Eye (tissue), 1 donor: ENCODE measurements at places on chromosomes 16 and 17.

DNA sequence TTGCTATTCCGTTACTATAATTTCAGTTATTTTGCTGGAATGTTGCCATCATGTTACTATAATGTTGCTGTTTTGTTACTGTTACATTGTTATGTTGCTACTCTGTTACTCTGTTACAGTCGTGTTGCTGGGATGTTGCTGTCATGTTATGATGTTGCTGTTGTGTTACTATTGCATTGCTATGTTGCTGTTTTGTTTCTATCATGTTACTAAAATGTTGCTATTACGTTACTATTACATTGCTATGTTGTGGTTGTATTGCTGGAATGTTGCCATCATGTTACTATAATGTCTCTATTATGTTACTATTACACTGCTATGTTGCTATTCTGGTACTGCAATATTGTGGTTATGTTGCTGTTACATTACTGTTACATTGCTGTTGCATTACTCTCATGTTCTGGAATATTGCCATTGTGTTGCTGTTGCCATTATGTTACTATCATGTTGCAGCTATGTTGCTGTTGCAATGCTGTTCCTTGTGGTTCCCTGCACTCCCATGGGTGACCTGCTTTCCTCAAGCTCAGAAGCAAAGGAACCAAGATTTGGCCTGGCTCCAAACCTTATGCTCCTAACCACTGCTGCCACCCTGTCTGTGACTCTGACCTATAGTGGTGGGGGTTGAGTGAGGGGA lies 64.4 kb downstream of the ABCC6 start:
- DNase-seq, result no peak

GRCh38 chr17:75721463-75722011 lies 278 bp downstream of the ITGB4 start:
- no peak for DNase-seq

DNA sequence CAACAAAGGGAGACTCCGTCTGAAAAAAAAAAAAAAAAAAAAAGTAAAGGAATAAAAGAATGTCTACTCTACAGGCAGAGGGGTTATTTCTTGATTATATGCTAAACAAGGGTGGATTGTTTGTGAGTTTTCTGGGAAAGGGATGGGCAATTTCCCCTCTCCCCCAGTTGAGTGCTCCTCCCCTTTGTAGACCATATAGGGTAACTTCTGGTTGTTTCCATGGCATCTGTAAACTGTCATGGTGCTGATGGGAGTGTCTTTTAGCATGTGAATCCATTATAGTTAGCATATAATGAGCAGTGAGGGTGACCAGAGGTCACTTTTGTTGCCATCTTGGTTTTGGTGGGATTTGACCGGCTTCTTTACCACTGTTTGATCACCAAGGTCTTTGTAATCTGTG lies 4.2 kb upstream of the NME1 start:
- no peak for DNase-seq

DNA sequence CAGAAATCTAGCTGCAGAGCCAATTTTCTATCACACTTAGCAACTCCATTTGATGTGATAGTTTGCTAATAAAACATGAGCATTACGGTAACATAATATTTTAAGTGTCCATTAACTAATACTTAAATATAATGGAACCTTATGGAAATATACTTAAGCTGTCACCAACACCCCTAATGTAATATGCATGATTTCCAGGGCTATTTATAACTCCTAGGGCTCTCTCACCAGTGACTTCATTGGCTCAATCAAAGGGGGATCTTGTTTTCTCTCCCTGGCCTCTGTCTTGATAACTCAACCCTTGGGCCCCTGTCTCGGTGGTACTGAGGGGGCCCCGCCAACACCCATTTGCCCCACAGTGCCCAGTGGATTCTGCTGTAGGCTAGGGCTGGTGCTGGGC lies 170.4 kb downstream of the SALL1 start:
- no peak for DNase-seq

DNA sequence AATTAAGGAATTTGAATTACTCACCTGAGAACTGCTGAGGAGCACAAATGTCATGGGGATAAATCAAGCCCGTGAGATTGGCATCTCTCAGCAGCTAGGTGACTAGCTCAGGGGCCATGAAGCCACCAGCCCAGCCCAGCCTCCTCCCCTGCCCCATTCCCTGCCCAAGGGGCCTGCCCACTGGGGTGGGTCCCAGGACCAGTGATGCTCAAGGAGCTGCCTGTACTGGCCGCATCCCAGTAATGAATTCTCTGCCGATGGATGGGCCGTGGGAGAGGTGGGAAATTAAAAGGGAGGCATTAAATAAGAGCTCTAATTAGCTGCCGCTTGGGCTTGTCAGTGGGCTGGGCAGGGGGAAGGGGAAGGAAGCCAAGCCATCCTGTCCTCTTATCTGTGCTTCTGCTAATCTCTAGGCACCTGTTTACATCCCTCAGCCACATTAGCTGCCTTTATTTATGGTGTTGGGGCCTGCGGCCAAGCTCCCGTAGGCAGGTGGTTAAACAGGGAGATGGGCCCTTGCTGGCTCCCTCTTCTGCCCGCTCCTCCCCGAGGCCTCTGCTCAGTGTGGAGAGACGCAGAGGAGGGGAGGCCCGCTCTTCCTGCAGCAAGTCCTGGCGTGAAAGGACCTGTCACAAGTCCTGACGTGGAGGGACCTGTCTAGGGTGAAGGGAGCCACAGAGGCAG lies 48.8 kb downstream of the PIPOX start:
- no peak for DNase-seq

GRCh38 chr16:17448640-17449638 lies 21.8 kb downstream of the XYLT1 start:
- DNase-seq, result no peak

GRCh38 chr16:11698271-11698689 lies 30.0 kb downstream of the SNN start:
- DNase-seq, result no peak

GRCh38 chr16:15946257-15947044 lies 3.0 kb upstream of the ABCC1 start:
- DNase-seq, result no peak

DNA sequence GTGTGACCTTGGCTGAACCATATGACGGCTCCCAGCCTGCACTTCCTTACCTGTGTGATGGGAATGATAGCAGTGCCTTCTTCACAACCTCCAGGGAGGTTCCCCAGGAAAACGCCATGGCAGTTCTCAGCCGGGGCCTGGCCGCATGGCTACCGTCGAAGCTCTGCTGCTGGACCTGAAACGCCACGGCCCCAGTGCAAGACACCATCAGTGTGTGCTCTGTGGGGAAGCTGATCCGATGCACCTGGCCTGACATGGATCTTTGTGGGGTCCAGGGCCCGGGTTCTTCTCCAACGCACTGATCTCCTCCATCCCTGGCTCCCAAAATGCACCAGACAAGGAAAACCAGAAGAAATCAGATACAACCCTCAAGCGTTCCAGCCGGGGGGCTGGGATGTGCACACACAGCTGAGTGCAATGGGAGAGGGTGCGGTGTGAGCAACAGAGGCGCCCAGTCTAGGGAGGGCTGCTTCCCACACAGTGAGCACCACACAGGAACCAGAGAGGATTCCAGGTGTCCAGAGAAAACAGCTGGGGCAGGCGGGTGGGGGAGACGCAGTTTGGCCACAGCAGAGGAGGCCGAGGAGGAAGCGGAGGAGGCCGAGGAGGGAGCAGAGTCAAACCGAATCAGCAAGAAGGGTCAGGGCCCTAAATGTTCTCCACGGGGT lies 54.3 kb upstream of the ZNF469 start:
- no peak for DNase-seq

- peak; percentile 69 for DNase-seq
These were observed 759 bp downstream of the ALKBH5 start for GRCh38 chr17:18184143-18185031.

- no peak for DNase-seq
These were observed 12.4 kb downstream of the TMEM94 start for GRCh38 chr17:75468779-75469373.

GRCh38 chr17:9805769-9806168 lies 14.4 kb upstream of the DHRS7C start:
- DNase-seq, result no peak

DNA sequence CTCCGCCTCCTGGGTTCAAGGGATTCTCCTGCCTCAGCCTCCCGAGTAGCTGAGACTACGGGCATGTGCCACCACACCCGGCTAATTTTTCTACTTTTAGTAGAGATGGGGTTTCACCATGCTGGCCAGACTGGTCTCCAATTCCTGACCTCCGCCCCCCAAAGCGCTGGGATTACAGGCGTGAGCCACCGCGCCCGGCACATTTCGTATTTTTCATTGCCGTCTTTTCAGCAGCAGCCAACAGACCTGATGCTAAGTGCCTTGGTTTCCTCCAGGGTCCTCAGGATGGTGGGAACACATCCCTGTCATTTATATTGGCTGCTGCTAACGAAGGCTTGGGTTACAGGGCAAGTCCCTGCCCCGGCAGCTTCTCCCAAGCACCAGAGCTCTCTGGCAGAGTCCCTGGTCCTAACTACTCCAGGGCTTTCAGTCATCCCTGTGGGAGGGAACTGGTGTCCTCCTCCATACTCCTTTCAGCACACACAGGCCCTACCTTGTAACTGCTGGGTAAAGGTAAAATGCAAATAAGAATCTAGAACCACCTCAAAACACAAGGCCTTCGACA lies 1.5 kb upstream of the RNF157 start:
- no peak for DNase-seq

DNA sequence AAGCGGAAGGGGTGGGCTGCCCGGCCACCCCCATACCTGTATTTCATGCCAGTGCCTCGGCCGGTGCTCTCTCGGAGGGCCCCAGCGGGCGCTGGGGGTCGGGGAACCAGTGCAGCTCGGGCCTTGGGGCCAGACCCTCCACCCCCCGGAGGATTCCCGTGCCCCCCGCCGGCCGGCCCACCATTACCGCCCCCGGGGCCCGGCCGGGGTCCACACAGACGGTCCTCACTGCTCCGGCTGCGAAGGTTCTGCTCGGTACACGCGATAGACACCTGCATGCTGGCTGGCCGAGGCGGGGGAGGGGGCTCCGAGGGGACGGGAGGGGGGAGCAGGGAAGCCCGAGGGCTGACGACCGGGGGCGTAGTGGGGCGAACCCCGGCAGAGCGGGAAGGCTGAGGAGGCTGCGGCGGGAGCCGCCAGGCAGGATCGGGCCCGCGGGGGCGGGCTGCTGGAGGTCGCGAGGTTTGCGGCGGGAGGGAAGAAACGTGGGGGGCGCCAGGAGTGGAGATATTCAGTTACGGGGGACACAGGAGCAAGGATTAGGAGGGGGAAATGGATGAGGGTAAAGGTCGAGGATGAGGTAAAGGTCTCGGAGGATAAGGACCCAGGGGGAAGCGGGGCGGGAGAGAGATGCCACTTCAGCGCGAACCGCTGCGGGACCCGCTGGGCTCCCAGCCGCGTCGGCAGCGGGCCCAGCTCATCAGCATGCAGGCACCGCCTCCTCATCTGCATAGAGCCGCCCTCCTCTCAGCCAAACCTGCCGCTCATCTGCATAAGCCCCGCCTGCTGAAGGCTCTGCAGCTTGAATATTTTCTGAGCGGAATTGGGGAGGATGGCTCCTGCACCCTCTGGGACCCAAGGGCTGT lies at the start of gene KCNAB3:
Gene KCNAB3, minus strand, starts transcription at position 699 of the 866 bp plus-strand sequence. Its CDS starts 421 bp downstream, at position 278.
- DNase-seq, result peak; percentile 90

- DNase-seq, result no peak
These were observed 13.2 kb downstream of the UTP4 start for GRCh38 chr16:69145658-69146057.

DNA sequence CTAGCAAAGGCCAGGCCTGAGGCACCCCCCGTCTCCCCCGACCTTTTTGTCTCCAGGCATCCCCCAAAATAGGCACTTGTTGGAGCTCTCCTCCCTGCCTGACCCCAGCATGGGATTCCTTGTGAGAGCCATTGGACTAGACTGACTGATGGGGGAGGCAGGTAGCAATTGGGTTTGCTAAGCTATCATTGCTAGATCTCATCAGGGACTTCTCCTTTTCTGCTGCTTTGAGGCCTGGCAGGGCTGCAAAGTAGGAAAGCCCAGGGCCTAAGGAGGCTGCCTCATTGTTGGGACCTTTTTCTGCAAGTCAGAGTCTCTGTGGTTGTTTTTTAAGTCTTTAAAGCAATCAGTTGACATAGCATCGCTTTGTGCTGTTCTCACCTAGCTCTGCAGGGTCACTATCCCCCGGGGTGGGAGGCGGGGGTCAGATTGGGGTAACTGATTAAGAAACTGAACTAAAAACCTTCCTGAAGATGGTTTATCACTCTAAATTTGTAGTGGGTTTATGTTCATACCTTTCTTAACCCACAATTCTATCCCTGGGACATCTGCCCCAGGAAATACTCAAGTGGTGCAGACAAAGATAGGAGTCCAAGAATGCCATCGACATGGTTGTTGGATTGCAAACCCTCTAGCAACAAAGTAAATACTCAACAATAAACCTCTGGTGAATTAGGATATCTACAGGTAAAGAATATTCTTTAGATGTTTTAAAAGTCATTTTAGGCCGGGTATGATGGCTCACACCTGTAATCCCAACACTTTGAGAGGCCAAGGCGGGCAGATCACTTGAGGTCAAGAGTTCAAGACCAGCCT lies 28.0 kb downstream of the LLGL2 start:
- DNase-seq, result no peak

- DNase-seq, result peak; percentile 91
These were observed 1.0 kb upstream of the AIPL1 start for GRCh38 chr17:6435968-6436367.

GRCh38 chr17:60094754-60095153 lies 16.0 kb upstream of the HEATR6 start:
- no peak for DNase-seq

GRCh38 chr16:19130852-19131824 lies 17.4 kb downstream of the ITPRIPL2 start:
- no peak for DNase-seq

DNA sequence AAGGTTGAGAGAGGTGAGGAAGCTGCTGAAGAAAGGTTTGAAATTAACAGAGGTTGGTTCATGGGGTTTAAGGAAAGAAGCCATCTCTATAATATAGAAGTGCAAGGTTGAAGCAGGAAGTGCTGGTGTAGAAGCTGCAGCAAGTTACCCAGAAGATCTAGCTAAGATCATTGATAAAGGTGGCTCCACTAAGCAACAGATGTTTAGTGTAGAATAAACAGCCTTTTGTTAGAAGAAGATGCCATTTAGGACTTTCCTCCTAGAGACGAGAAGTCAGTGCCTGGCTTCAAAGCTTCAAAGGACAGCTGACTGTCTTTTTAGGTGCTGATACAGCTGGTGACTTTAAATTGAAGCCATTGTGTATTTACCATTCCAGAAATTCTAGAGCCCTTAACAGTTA lies 29.3 kb downstream of the GOSR1 start:
- no peak for DNase-seq

GRCh38 chr16:89319886-89320781 lies 102.6 kb downstream of the ZNF778 start:
- DNase-seq, result no peak

- DNase-seq, result no peak
These were observed 59.8 kb downstream of the GTF3C1 start for GRCh38 chr16:27489906-27490305.

DNA sequence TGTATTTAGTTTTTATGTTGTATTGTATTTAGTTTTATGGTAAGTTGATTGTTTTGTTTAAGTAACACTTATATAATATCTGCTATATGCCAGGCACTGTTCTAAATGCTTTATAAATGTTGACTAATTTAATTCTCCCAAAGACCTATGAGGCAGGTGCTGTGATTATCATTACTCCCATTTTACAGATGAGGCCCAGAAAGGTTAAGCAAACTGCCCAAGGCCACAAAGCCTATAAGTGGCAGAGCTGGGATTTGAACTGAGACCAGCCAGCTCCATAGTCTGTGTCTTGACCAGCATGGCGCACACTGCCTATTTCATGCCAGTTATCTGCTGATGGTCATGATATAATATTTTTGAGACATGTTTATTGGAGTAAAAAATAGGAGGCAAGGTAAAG lies 24.0 kb downstream of the IL21R start:
- DNase-seq, result no peak
